ENCODE measurements at places on chromosomes 1 and 21. TPM values are rescaled to one million over a fixed set of nuclear protein-coding genes. Genes with fewer than 3 reads are reported as not detected.

The ZYG11A gene
- total RNA-seq, result under 0.01 TPM

The ETV3 gene
- 9.8 TPM for total RNA-seq

The HPCA gene
- total RNA-seq, result 0.35 TPM

The CFAP141 gene
- total RNA-seq, result not detected

DNA sequence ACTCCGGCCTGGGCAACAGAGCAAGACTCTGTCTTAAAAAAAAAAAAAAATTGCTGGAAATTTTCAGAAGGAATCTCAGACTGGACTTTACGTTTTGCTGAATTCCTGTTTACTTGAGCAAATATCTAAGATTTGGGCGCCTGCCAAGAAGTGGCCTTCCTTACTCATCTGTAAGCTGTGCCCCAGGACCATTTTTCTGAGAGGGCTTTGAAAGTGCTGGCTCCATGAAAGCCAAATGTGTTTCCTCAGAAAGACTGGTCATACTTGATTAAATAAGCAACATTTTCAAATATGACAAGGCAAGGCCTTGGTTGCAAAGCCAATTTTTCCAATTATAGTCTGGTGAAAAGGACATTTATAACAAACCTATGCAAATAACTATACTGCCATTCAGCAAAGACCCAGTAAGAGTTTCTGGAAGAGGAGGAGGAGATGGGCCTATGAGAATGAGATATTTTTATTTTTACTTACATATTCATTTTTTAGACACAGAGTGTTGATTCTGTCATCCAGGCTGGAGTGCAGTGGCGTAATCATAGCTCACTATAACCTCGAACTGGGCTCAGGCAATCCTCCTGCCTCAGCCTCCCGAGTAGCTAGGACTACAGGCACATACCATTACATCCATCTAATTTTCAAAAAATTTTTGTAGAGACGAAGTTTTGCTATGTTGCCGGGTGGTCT, 56.3 kb upstream of the HTR1D start:
- no peaks in the 10 kb centered on the region for H3K36me3 ChIP-seq
- H3K27ac ChIP-seq, result no peak overlapping the region
- DNase-seq, result peak; percentile 41
- H3K4me3 ChIP-seq, result no peak overlapping the region

DNA sequence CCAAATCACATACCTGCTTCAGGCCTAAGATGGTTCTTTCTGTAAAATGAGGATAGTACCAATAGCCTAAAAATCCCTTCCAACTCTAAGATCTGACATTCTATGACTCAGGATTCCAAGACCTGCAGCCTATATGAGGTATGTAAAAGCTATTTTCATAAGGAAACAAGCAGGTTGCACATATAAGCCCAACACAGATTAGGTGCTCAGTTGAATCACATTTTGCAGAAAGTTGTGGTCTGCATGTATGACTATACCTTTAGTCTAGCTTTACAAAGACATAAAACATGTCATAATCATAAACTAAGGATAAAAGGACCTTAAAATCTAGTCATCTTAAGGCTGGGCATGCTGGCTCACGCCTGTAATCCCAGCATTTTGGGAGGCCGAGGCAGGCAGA, 7.3 kb downstream of the KTI12 start:
- no peak overlapping the region for H3K4me3 ChIP-seq
- DNase-seq, result no peak
- peaks cover 29% of the 10 kb centered on the region for H3K36me3 ChIP-seq
- H3K27me3 ChIP-seq, result no peaks in the 10 kb centered on the region

DNA sequence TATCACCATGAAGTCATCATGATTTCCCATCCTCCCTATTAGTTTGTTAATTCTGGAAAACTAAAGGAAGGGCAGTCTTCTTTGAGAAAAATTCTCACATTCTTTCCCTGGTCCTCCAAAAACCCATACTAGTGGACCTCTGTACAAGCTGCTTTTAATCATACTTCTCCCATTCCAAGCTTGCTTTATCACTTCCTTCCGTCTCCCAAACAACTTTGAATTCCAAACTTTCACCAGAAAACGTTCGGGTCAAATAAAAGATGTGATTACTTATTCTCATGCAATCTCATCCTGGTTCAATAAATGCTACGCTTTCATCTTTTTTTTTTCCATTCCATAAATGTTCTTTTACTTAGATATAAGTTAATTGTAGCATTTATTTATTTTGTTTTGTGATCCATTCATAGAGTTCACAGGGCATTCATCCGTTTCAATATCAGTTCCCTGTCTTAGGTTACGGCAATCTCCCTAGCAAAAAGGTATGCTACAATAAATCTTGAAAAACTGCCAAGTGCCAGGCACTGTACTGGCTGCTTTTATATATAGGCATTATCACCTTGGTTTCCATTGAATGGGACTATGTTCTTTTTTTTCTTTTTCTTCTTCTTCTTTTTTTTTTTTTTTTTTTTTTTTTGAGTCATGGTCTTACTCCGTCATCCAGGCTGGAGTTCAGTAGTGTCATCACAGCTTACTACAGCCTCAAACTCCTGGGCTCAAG, 100.2 kb upstream of the GREM2 start:
- no peaks in the 10 kb centered on the region for H3K4me1 ChIP-seq
- H3K27ac ChIP-seq, result no peak overlapping the region
- DNase-seq, result no peak
- no peaks in the 10 kb centered on the region for H3K27me3 ChIP-seq
- no peaks in the 10 kb centered on the region for H3K36me3 ChIP-seq

DNA sequence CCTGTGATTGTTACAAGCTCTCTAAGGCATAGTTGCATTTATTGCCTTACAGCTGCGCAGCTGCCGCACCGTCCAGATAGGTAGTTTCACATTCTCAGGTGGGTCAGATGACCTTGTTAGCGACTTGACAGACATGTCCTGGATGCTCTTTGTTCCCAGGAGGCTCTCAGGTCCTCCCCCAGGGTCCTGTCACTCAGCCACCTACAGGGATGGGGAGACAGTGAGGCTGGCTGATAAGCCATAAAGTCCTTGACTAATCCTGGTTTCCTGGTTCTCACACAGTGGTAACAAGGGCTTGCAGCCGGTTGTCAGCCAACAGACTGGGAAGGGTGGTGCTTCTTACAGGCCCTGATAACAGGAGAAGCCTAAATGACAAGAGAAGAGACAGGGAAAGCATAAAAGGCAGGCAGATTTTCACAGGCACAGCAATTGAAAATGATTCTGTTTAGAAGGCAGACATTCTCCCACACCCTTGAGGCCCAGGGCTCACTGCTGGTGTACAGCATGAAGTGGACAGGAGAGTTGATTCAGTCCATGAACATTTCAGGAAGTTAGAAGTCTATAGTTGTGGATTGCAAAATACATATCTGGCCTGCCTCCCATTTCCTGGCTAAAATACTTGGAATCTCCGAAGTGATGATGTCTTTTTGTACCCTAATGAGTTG, 2.9 kb downstream of the ARF1 start:
- DNase-seq, result no peak
- no peaks in the 10 kb centered on the region for H3K27me3 ChIP-seq
- no peak overlapping the region for H3K27ac ChIP-seq
- no peak overlapping the region for H3K4me3 ChIP-seq
- H3K36me3 ChIP-seq, result peaks cover 12% of the 10 kb centered on the region

DNA sequence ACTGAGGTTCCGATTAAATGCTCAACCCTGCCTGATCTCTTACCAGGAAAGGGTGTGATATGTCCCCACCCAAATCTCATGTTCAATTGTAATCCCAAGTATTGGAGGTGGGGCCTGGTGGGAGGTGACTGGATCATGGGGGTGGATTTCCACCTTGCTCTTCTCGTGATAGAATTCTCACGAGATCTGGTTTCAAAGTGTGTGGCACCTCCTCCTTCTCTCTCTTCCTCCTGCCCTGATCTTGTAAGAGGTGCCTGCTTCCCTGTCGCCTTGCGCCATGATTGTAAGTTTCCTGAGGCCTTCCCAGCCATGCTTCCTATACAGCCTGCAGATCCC, 34.9 kb downstream of the RSPH1 start:
- peaks cover 18% of the 10 kb centered on the region for H3K4me1 ChIP-seq
- no peak for DNase-seq
- H3K36me3 ChIP-seq, result no peaks in the 10 kb centered on the region
- no peak overlapping the region for H3K4me3 ChIP-seq

GRCh38 chr1:44514673-44515072, 109.6 kb downstream of the RNF220 start:
- peaks cover 19% of the 10 kb centered on the region for H3K27me3 ChIP-seq
- no peak overlapping the region for H3K4me3 ChIP-seq
- no peak overlapping the region for H3K27ac ChIP-seq
- no peaks in the 10 kb centered on the region for H3K4me1 ChIP-seq

- H3K4me3 ChIP-seq, result no peak overlapping the region
- no peak overlapping the region for H3K27ac ChIP-seq
- DNase-seq, result no peak
- no peaks in the 10 kb centered on the region for H3K36me3 ChIP-seq
Measured at GRCh38 chr1:25120281-25120680, 112.0 kb downstream of the SYF2 start.

DNA sequence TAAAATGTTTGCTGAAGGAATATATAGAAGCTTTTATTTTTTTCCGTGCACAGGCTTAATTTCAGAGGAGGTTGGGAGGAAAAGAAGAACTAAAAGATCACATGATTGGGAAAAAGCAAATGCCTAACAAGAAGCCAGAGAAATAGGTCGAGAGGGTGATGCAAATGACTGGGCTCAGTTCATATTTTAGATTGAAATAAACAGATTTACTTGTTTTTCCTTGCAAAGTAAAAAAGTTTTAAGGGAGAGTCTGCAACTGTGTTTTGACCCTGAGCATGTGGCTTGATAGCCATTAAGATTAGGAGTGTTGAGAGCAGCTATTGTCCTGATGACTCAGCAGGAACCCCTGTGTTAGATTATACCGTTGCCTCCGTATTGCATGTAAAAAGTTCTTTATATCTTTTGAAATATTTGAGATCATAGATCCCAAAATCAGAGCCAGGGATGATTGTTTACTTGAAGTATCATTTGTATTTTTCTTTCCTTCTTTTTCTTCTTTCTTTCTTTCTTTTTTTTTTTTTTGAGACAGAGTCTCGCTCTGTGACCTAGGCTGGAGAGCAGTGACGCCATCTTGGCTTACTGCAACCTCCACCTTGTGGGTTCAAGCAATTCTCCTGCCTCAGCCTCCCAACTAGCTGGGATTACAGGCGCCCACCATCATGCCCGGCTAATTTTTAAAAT, 20.2 kb downstream of the CLIC4 start:
- H3K27me3 ChIP-seq, result no peaks in the 10 kb centered on the region
- peaks cover 4% of the 10 kb centered on the region for H3K4me1 ChIP-seq
- no peak for DNase-seq
- peaks cover 2% of the 10 kb centered on the region for H3K36me3 ChIP-seq
- H3K4me3 ChIP-seq, result no peak overlapping the region

- DNase-seq, result no peak
- no peaks in the 10 kb centered on the region for H3K4me1 ChIP-seq
- no peaks in the 10 kb centered on the region for H3K36me3 ChIP-seq
- H3K27ac ChIP-seq, result no peak overlapping the region
- H3K4me3 ChIP-seq, result no peak overlapping the region
Measured at GRCh38 chr21:26368591-26369320, 198.2 kb upstream of the APP start.

GRCh38 chr1:116739371-116740012, 14.7 kb upstream of the CD2 start:
- no peak overlapping the region for H3K4me3 ChIP-seq
- peaks cover 7% of the 10 kb centered on the region for H3K4me1 ChIP-seq
- H3K36me3 ChIP-seq, result no peaks in the 10 kb centered on the region
- H3K27me3 ChIP-seq, result no peaks in the 10 kb centered on the region

DNA sequence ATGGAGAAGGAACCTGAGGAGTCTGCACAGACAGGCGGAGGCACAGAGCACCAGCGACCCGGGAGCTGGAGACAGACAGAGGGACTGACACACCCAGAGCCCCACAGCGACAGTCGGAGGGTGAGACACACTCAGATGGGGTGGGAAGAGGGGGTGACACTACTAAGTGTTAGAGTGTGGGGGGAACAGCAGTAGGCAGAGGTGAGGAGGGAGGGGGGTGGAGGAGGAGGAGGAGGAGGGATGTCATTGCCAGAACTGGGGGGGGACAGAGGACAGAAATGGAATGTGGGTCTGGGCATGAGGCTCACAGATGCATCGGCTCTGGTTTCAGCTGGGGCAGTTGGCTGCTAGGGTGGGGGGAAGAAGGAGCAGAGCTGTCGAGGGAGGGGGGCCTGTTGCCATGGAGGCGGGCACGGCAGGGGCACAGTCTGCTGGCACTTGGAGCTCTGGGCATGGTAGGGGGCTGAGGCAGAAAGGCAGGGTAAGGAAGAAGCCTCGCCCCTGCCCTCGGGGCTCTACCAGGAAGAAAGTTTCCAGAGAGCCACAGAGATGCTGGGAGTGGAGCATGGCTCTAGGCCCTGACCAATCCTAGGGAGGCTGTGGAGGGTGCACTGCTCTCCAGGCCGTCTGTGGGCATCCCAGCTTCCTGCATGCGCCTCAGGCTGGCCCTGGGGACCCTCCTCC, 37.3 kb downstream of the AHDC1 start:
- peaks cover 24% of the 10 kb centered on the region for H3K36me3 ChIP-seq
- no peak overlapping the region for H3K4me3 ChIP-seq
- peak; percentile 80 for DNase-seq
- peak overlapping the region; percentile 84 for H3K27ac ChIP-seq

DNA sequence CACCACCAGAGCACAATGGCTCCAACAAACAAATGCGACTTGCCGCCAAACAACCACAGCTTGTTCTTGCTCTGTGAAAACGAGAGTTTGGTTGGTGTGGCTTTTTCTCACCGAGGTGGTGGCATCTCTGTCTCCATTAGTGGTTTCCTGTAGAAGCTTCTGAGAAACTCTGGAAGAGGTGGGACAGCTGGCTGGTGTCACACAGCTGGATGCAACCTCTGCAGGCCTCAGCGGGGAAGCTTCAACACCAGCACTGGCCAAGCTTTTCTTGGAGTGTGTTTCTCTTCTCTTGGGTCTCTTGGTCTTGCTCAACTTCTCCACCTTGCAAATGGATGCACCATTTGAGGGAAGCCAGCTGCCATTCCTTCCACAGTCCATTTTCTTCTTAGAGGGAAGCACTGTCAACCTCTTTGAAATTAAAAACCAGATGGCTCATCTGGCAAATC, 124.8 kb downstream of the KCNN3 start:
- H3K27me3 ChIP-seq, result peaks cover 7% of the 10 kb centered on the region
- no peak overlapping the region for H3K4me3 ChIP-seq
- peak; percentile 51 for DNase-seq
- peaks cover 56% of the 10 kb centered on the region for H3K4me1 ChIP-seq
- no peaks in the 10 kb centered on the region for H3K36me3 ChIP-seq
- no peak overlapping the region for H3K27ac ChIP-seq

Measured in muscle of leg (tissue), 16 donors.